ENCODE measurements at places on chromosomes 13 and 19.

DNA sequence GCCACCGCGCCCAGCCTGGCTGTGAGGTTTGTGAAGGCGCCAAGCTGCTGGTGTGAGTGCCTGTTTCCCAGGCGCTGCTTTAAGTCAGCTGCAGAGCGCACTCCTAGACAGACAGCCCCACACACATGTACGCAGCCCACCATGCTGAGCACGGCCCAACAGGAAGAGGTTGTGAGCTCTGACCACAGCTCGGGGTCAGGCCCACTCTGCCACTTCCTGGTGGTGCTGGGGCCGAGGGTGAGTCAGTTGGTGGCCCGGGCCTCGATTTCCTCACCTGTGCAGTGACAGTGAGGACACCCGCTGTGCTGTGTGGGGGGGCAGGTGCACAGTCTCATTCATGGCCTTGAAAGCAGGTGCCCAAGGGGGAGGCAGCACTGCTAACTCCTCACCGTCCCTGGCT is 106.7 kb downstream of the KDM4B start:
- DNase-seq = no peak

DNA sequence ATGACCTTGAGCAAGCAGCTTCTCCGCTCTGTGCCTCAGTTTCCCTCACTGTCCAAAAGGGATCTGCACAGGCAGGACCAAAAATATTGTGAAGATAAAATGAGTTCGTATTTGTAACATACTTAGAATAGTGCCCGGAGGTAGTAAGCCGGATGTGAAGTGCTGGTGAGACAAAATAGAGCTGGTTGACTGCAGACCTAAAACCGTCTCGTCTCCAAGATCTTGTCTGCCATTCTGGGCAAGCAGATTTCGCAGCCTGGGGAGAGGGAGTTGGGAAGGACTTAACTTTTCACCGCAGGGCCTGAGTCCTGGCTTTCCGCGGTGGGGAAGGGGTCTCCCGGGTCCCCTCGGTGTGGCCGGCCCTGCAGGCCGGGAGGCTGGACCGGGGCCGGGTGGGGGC is 8.2 kb upstream of the BBC3 start:
- DNase-seq = no peak

GRCh38 chr13:85592211-85592610 is 207.0 kb downstream of the SLITRK6 start:
- DNase-seq = no peak

- no peak for DNase-seq
Measured at GRCh38 chr13:98664047-98664446, 87.1 kb upstream of the STK24 start.

DNA sequence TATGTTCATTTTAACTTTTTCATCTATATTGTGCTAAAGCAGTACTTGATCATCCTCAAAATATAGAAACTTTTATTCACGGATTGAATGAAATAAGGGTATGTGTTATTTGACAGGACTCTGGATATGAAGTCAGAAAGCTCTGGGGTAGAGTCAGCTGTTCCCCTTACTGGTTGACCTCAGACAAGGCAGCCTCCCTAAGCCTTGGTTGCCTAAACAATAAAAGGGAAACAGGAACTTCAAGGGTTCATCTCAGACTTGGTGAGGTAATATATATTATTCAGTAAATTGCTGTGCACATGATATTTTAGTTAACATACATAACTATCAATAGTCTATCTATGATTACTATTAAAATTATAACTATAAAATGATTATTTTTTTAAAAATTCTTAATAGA is 13.6 kb downstream of the POLR1D start:
- no peak for DNase-seq

GRCh38 chr19:48348045-48348444 is 15.7 kb downstream of the TMEM143 start:
- DNase-seq = no peak

GRCh38 chr19:7639863-7640348 is 3.0 kb downstream of the STXBP2 start:
- no peak for DNase-seq

DNA sequence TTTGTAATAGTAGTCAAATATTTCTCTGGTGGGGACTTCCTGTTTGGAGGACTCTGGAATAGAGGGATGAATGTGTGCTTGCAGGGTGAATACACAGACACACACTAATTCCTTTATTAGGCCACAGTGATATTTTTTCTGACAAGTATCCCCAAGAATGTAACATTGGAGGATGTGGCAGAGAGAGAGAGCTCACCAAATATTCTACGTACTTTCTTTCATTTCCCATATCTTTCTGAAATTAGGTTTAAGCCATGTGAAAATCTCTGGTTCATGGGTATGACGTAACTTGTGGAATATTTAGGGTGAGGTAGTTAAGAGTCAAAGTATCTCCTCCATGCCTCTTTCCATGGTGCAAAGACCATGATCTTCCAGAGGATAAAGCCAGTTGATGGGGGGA is 463.4 kb downstream of the DIAPH3 start:
- no peak for DNase-seq

DNA sequence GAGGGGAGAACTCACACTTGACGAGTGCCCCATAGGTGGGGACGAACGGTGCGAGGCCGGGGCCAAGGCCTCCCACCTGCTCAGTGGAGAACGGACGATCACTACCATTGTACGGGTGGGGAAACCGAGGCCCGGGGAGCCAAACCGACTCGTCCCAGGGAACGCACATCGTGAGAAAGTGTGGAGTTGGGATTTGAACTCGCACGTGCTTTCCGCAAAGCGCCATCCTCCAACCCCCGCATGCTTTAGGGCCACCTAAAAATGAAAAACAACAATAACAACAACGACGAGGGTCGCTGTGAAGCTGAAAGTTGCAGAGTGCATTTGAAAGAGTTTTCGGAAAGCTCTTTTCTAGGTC is 458 bp downstream of the ARHGEF1 start:
- DNase-seq = no peak

DNA sequence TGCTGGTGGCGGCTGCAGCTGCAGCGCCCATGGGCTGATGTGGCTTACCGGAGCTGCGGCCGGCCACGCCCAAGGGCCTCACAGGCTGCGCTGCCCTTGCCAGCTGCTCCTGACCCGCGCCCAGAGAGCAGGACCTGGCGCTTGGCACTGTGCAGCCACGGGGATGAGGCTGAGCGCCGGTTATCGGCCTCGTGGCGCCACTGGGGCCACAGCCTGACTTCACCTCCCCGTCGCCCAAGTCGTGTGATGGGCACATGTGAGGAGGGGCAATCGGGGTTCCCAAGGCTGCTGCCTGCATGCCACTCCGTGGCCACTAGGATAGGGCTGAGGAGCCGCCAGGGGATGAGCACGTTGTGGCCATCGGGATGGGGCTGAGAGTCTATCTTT is 77.2 kb upstream of the PABPC3 start:
- DNase-seq = no peak

DNA sequence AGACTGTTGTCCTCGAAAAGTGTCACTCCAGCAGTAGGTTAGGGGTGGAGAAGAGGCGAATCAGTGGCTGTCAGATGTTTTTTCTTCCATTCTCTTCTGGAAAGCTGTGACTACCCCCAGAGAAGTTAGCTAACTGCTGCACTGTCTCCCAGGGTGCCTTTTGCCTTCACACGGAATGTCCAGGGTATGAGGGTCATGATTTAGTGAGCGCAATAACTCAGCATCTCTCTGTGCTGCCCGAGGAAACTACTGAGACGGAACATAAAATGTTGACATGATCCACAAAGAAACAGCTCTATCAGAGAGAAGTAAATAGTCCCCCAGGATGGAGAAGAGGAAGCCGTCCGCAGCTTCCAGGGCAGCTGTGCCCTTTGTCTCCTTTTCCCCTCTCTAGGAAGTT is 254.0 kb upstream of the ARGLU1 start:
- no peak for DNase-seq

- DNase-seq = no peak
Measured at GRCh38 chr19:41302624-41303351, 7.2 kb upstream of the CCDC97 start.

- no peak for DNase-seq
Measured at GRCh38 chr13:73167028-73167820, 108.4 kb downstream of the KLF5 start.

- DNase-seq = no peak
Measured at GRCh38 chr19:11708457-11708856, 30.3 kb downstream of the ZNF823 start.

DNA sequence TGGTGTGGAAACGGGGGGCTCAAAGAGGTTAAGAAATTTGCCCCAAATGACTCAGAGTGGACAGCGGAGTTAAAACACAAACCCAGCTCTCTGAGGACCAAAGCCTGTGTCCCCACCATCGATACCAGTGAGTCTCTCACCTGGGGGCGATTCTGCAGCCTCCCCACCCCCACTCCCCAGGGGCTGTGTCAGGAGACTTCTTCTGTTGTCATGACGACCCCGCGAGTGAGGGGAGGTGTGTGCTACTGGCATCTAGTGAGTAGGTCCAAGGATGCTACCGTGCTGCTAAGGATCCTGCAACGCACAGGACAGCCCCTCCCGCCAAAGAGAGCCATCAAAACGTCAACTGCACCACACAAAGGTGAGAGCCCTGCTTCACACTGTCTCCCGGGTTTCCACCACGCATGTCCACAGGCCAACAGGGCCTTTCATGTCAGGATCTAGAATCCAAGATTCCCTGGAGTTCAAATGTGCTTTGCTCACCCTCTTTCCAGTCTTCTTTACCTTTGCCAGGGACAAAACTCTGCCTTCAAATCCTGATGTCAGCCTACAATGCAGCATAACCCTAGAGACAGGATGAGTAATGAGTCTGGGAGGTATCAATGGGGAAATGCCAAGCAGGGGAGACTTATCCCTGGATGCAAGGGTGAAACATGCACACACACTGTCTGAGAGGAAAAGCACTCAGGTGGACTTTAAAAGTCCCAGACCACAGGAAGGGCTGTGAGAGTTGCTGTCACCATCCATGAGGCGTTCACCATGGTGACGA is 3.9 kb downstream of the RANBP3 start:
- DNase-seq = no peak

- DNase-seq = no peak
Measured at GRCh38 chr13:101811284-101811839, 358.9 kb downstream of the ITGBL1 start.

- no peak for DNase-seq
Measured at GRCh38 chr13:113591750-113592149, 7.2 kb downstream of the TFDP1 start.

All from occipital lobe (tissue), 3 donors.